Neural cell (in vitro differentiated cells): ENCODE measurements at places on chromosomes 1 and 21. TPM values are rescaled to one million over a fixed set of nuclear protein-coding genes. Genes with fewer than 3 reads are reported as not detected.

TMEM82 gene
- polyA plus RNA-seq, result not detected in 2 replicates

CRYBG2 gene
- 0.18 and 2.5 TPM in 2 replicates for polyA plus RNA-seq

SLC45A3 gene
- 0.53 and 0.72 TPM in 2 replicates for polyA plus RNA-seq

MKNK1 gene
- polyA plus RNA-seq, result 9.6 and 9.9 TPM in 2 replicates

UAP1 gene
- 32.3 and 40.1 TPM in 2 replicates for polyA plus RNA-seq

SIKE1 gene
- polyA plus RNA-seq, result 49.1 and 51.0 TPM in 2 replicates

DIO1 gene
- polyA plus RNA-seq, result not detected in 2 replicates

KIRREL1 gene
- polyA plus RNA-seq, result 12.9 and 15.7 TPM in 2 replicates

EFCAB7 gene
- polyA plus RNA-seq, result 62.9 and 72.9 TPM in 2 replicates

PTPN7 gene
- 2.1 TPM in 1 of 2 replicates, not detected in the other for polyA plus RNA-seq

MYCL gene
- polyA plus RNA-seq, result 35.2 and 36.3 TPM in 2 replicates

OR2T33 gene
- polyA plus RNA-seq, result not detected in 2 replicates
